ENCODE measurements at places on chromosomes 6 and 20.

- DNase-seq = no peak
Measured at GRCh38 chr6:111802720-111803330, 70.4 kb downstream of the FYN start.

DNA sequence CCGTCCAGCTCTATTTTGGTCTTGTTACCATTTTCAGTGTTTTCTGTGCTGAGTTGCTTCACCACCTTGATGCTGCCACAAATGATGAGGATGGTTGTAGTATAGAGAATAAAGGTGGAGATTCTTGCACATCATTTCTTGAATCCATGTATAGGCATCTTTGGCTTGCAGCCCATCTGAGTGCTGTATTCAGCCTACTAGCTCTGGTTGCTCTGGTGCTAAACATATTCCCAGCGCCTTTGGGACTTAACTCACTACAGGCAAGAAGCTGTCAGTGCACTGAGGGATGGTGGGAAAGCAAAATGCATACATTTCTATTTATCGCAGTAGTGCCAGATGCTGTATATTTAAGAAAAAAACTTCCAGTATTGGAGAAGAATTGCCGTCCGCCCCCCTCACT lies 86.0 kb downstream of the CARMIL1 start:
- DNase-seq = no peak

GRCh38 chr6:25564943-25565342 lies 87.1 kb upstream of the SCGN start:
- DNase-seq = no peak

GRCh38 chr20:1121429-1121828 lies 3.0 kb downstream of the PSMF1 start:
- DNase-seq = no peak

GRCh38 chr6:80967609-80968008 lies 784.9 kb downstream of the TENT5A start:
- no peak for DNase-seq

- DNase-seq = no peak
Measured at GRCh38 chr6:156449128-156449527, 328.1 kb upstream of the ARID1B start.

DNA sequence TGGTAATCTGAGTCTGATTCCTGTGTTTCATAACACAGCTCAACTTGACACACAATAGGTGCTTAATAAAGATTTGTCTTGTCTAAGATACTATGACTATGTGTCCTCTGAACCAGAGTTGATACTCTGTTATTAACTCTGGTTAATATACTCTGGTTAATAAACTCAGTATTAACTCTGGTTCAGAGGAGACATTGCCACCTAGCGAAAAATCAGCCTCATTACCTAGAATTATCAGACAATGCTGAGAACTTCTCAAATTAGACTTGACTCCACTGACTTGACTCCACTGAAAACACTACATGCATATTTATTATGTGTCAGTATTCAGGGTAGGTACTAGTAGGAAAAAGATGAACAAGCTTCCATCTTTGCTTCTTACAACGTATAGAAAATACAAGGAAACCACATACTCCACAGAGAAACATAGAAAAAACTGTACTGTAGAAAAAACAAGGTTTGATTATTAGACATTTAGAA lies 73.9 kb downstream of the AHI1 start:
- DNase-seq = no peak

DNA sequence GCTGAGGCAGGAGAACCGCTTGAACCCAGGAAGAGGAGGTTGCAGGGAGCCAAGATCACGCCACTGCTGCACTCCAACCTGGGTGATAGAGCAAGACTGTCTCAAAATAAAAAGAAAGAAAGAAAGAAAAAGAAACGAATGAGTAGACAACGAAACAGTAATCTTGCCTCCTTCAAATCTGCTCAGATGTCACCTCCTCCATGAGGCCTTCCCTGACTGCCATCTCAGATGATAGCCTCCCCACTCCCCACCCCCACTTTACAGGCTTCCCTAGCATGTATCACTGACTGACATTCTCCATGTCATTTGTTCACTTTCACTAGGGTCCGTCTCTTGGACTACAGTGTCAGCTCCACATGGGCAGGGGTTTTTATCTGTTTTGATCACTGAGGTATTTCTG lies 36.4 kb downstream of the C20orf203 start:
- DNase-seq = no peak

DNA sequence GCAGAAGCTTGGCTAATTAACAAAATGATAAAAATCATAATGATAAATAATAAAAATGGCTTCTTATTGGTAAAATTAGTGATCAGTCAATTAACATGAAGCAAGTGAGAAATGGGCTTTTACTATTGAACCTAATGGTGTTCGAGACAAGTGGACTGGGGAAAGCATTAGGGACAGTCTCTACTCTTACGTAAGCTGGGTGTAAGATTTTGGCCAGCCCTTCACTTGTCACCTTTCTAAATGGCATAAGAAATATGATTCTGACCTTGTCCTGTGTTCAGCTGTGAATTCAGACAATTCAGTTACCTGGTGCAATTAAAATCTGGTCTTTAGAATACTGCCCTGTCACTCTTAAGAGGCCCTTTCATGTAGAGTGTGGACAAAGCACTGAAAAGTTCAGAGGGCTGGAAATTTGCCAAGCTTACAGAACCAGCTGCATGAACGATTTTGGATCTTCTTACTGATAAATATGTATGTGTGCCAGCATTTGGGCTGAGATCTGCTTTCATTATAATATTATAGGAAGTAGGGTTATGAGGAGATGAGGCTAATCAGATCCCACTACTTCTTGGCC lies 115.9 kb downstream of the QRSL1 start:
- no peak for DNase-seq

GRCh38 chr6:125831659-125832058 lies 40.9 kb downstream of the NCOA7 start:
- no peak for DNase-seq

GRCh38 chr20:48260129-48260756 lies 475.0 kb upstream of the SULF2 start:
- DNase-seq = no peak

DNA sequence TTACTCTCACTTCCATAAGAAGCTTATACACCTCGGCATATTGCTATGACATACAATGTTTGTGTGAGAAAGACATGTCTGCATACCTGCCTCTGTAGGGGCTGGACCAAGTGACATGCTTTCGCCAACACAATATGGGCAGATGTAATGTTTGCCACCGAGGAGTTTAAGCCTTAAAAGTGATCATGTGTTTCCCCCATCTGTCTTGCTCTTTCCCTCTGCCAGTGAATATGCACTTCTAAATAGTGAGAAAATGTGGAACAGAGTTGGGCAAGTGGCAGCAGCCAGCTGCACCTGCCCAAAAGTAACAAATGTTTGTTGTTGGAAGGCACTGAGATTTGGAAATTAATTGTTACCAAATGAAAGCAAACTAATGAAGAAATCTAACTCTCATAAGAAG lies 274.8 kb upstream of the BTBD3 start:
- no peak for DNase-seq

- no peak for DNase-seq
Measured at GRCh38 chr6:162627825-162628224, 99.7 kb downstream of the PRKN start.

DNA sequence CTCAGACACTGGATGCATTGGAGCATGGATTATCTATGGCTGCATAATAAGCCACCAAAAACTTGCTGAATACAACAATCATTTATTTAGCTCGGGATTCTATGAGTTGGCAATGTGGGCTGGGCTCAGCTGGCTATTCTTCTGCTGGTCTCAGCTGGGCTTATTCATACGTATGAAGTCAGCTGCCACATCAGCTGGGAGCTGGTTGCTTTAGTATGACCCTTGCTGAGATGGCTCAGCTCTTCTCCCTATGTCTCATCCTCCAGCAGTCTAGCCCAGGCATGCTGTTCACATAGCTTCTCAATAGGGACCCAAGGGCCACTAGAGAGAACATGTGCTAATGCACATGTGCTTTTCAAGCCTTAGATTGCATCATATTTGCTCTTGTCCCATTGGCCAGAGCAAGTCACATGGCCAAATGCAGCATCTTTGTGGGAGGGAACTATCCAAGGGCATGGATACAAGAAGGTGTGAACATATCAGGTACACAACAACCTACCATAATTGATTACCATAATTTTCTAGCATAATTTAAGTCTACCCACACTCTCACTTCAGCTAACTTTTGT lies 444.6 kb downstream of the KIF16B start:
- DNase-seq = no peak

- no peak for DNase-seq
Measured at GRCh38 chr6:16057446-16057845, 71.4 kb upstream of the MYLIP start.

- DNase-seq = no peak
Measured at GRCh38 chr6:97361286-97361685, 78.3 kb upstream of the MMS22L start.

DNA sequence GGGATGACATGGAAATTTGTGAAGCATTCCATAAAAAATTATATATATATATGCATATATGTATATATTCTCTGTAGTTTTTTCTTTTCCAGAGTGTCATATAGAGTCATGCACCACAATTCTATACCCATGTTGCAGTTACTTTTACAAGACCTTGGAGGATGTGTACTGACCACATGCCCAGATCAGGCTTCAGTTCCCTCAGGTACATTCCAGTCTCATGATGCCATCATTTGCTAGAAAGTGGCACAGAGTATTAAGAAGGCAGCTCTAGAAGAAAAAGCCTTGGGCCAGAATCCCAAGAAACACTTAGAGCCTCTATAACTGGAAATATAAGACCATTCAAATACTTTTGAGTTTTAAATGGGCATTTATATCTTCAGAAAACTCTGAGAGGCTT lies 685.5 kb upstream of the FLRT3 start:
- no peak for DNase-seq

GRCh38 chr6:26025894-26026832 lies 61.1 kb upstream of the HFE start:
- no peak for DNase-seq

GRCh38 chr20:36950414-36951197 lies 902 bp downstream of the SAMHD1 start:
- DNase-seq = no peak

GRCh38 chr6:45420909-45421708 lies 43.4 kb upstream of the SUPT3H start:
- no peak for DNase-seq

GRCh38 chr20:10591946-10592521 lies 81.8 kb downstream of the JAG1 start:
- no peak for DNase-seq

DNA sequence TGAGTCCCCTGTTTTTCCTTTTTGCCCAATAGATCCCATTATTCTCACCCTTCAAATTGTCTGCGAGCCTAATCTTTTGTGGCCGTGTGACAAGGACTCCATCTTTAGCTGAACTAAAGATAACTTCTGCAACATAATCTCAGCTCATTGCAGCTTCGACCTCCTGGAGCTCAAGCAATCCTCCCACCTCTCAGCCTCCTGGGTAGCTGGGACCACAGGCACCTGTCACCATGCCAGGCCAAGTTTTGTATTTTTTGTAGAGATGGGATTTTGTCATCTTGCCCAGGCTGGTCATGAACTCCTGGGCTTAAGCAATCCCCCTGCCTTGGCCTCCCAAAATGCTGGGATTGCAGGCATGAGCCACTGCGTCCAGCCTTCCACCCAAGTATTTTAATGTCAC lies 161.0 kb downstream of the GJA1 start:
- no peak for DNase-seq

DNA sequence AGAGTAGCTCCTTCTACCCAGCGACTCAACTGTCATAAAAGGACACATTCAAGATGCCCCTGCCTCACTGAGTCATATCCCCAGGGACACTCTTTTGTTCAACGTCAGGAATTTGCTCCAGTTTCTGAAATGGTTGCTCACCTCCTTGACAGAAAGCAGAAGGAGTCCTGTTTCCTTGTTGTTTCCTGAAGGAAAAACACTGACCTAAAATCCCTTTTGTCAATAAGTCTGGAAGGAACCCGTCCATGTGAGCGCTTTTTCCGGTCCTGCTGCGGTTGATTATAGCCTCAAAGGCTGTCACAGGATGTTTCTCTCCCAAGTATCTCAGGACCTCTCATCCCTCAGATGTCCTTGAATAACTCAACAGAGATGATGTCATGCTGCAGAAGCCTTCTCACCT lies 113.6 kb upstream of the PLEKHG1 start:
- no peak for DNase-seq

DNA sequence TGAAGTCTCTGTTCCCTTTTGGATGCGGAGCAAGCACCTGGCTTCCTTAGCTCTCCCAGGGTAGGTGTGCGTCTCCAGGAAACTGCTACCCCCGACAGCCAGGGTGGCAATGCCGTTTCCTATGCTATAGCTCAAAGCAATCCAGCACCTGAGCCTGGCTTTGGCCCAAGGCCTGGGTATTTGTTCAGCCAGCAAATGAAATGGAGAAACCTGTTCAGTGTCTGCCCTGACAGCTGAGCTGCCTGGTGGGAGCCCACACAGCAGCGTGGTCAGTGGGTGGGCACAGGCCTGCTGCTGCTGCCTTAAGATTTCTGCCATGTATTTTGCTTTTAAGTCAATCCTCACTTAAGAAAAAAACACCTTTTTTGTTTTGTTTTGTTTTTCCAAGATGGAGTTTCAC lies 13.7 kb downstream of the SPATA2 start:
- DNase-seq = no peak

DNA sequence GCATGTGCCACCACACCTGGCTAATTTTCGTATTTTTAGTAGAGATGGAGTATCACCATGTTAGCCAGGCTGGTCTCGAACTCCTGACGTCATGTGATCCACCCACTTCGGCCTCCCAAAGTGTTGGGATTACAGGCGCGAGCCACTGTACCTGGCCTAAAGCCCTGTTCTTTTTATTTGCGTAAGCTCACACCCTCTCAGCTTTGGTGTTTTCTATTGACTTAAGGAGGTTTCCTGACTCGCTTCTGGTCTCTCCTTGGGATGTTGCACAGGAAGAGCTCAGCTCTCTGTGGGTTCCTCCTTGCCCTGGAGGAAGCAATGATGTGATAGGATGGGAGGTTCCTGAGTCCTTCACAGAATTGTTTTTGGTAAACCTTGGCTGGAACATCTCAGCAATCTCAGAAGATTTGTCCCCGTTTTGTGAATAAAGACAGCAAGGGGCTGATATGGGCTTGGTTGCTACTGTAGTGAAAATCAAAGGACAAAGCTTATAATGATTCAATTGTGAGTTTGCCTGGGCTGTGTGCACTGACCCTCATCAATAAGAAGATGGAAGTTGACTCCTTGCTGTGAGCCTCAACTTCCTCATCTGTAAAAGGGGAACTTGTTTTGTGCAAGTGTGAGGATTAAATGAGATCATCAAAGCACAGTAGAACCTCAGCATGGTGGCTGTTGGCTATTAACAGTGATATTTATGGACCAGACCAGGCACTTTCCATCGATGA lies 27.0 kb downstream of the TOX2 start:
- no peak for DNase-seq

DNA sequence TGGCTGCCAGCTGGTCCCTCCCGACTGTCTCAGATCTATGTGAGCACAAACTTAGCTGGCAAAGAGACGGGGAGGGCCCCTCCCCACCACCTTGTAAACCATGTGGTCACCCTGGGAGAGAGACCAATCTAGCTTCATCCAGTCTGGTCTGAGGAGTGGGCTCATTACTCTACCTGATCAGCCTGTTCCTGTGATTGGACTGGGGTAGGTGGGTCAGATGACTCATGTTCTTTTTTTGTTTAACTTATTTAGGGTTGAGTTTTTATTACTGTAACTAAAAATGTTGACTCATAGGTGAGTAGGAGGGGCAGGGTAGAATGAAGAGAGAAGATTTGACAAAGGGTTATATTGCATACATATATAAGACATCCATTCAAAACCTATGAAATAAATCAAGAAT lies 4.7 kb downstream of the GSTA4 start:
- DNase-seq = no peak

Data from GM12892 (cell line).